ENCODE measurements at places on chromosomes 16 and 17.

GRCh38 chr16:5709889-5710288 is 612.3 kb upstream of the EEF2KMT start:
- DNase-seq: no peak

- DNase-seq: no peak
Measured at GRCh38 chr17:40951011-40951622, 13.7 kb upstream of the KRT23 start.

- DNase-seq: no peak
Measured at GRCh38 chr16:83717308-83717707, 90.5 kb upstream of the HSBP1 start.

DNA sequence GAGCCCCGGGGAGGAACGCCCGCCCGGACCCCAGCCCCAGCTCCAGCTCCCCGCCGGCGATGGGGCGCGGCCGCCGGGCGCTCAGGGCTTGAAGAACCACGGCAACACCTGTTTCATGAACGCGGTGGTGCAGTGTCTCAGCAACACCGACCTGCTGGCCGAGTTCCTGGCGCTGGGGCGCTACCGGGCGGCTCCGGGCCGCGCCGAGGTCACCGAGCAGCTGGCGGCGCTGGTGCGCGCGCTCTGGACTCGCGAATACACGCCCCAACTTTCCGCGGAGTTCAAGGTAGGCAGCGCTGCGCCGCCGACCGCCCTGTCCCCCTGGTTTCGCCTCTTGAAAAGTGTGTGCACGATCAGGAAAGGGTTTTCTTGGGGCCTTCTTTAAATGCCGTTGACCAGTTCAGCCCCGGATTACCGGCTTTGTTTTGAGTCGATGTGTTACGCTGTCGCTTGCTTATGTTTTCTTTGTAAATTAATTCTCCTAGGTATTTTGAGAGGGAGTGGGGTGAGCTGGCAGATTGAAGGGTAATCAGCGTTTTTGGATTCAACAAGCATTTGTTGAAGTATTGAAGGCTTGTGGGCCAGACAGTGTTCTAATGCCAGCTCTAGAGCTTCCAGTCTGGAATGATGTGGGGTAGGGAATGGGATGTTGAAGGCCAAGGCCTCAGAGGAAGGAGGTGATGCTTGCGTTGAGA is 681 bp downstream of the USP43 start:
- no peak for DNase-seq

- DNase-seq: no peak
Measured at GRCh38 chr16:89014403-89015230, 37.6 kb upstream of the CBFA2T3 start.

GRCh38 chr16:86570558-86571529 is 4.2 kb downstream of the FOXC2 start:
- DNase-seq: no peak

DNA sequence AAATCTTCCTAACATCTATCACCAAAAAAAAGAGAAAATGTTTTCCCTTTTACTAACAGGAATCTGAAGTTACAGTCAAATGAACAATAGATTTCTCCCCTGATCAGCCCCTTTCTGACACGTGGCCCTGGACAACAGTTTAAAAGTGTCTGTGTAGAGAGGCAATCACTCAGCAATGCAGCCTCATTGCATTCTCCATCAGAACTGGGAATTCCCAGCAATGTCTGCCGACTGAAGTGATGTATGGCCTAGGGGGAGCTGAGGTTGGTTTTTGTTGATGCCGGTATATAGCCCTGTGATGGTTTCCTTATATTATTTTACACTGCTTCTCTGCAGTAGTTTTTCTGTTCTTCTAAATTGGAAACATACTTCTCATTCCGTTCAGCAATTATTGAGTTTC is 904.3 kb upstream of the CDH8 start:
- no peak for DNase-seq

GRCh38 chr16:89473136-89473712 is 17.1 kb downstream of the ANKRD11 start:
- no peak for DNase-seq

DNA sequence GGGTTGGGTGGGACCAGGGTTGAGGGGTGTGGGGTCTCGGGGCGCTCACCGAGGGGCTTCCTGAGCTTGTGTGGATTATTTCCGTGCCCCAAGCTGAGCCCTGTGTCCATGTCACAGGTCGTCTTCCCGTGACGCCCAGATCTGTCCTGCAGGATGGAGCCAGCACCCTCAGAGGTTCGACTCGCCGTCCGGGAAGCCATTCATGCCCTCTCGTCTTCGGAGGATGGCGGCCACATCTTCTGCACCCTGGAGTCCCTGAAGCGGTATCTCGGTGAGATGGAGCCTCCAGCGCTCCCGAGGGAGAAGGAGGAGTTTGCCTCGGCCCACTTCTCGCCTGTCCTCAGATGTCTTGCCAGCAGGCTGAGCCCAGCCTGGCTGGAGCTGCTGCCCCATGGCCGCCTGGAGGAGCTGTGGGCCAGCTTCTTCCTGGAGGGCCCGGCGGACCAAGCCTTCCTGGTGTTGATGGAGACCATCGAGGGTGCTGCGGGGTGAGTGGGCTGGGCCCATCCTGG is 1.0 kb downstream of the TELO2 start:
- DNase-seq: no peak

DNA sequence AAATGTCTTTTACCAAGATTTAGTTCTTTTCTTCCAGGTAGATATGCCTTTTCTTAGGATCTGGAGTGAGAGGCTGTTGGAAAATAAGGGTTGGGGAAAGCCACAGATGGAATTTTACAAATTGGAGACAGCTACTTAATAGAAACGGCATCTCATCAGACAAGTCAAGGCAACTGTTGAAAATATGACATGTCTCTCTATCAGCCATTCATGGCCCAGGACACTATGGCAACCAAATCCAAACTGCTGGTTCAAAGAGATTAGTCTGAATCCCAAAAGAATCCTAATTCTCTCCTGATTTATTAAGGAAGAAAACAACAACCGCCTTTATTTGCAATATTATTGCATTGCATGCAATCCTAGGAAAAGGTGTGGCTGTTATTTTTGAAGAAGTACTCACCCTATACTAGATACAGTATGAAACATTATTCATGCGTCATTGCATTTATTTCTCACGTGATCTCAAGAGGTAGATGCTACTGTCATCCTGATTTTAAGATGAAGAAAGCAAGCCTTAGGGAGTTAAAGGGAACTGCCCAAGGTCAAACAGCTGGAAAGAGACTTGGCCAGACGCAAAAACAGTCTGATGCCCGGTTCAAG is 12.6 kb upstream of the CEP20 start:
- no peak for DNase-seq

DNA sequence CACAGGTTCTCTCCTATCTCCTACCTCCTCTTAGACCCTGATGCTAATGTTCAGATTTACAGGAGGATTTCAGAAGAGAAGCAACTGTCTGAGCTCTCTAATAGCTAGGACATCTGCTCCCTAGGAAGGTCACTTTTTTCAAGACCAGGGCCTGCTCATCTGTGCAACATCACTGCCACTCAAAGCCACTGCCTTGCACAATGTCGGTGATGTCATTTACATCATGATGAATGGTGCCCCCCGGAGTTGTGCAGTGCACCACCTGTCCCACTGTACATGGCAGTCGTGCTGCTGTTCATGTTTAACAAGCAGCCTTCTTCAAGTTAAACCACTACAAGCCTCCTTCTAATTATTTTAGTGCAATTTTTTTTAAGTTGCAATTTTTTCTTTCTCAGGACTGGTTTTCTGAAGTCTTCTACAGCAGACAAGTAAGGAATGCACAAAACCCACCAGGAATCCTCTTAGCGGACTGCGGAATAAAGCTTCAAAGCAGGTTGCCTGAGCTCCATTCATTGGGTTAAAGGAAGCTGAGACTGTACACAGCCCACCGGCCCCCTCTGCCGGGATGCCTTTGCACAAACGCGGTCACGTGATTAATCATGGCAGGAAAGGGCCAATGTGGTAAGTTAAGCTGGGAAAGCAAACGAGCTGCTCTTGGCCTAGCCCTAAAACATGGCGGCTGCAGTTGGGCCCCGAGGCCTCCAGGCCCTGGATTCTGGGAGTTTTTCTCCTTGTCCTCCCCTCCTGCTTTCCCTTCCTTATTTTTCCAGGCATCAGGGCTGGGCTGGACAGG is 74.1 kb downstream of the MYH11 start:
- DNase-seq: no peak

DNA sequence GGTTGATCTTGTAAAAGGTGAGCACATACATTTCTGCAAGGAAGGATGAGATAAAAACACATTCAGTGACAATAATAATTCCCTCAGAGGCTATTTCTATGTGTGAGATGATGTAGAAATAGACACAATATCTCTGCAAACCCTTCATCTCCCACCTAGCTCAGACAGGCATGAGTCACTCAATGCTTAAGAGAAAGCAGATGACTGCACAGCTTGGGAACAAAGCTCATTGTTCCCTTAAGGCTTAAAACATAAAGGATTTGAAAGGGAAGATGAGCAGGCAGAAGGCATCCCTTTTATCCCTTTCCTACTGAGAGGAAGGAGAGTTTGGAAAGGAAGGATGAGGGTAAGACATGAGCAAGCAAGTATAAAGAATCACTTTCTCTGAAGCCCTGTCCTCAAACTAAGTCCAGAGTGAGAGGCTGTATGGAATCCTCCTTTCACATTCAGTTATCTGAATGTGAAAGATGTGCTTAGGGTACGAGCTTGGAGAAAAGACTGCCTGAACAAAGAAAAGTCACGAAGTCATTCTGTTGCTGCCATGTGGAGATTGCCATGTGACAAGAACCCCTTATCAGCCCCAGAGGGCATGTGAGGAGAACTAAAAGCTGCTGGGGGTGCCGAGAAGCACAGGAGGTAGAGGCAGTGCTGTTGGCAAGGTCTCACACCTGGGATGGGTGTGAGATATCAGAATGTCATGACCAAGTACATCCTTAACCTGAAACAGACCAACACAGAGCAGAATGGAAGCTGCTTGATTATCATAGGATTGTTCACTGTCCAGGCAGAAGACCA is 58.2 kb downstream of the CNTNAP4 start:
- no peak for DNase-seq

GRCh38 chr16:87098361-87098760 is 218.8 kb downstream of the C16orf95 start:
- no peak for DNase-seq

DNA sequence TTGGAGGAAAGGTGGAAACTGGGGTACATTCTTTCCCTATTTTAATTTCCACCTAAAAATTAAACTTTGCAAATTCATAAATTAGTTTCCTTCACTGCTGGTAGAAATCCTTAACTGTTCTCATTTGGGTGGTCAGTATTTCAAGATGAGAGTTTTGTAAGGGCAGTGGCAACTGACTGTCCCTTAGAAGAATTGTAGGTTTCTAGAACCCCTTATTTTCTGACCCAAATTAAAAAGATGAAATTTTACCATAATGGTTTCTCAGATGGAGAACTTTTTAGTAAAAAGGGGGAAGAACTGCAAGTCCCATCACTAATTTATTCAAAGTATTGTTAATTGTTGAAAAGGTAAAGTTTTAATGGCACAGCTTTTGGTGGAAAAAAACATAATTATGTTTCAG is 5.6 kb downstream of the IGF2BP1 start:
- no peak for DNase-seq

DNA sequence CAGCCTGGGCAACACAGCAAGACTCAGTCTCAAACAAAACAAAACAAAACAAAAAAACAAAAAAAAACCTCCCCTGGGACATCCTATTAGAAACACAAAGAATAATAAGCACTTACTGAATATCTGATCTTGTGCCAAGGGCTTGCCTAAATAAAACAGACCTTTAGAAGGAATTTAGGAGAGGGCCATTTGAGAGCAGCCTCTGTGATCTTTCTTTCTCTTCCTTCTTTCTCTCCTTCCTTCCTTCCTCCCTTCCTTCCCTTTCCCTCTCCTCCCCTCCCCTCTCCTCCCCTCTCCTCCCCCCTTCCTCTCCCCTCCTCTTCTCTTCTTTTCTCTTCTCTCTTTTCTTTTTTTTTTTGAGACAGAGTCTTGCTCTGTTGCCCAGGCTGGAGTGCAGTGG is 12.3 kb downstream of the ITGAL start:
- no peak for DNase-seq

GRCh38 chr16:28096983-28097899 is 33.7 kb upstream of the GSG1L start:
- DNase-seq: no peak

GRCh38 chr17:15951368-15952047 is 6.6 kb downstream of the ADORA2B start:
- DNase-seq: no peak

GRCh38 chr16:89596957-89597649 is 16.3 kb upstream of the DPEP1 start:
- no peak for DNase-seq

GRCh38 chr16:60811657-60812056 is 1224.6 kb downstream of the CDH8 start:
- DNase-seq: no peak

- no peak for DNase-seq
Measured at GRCh38 chr17:40422990-40423633, 5.4 kb upstream of the TOP2A start.

GRCh38 chr16:79792664-79793351 is 192.3 kb upstream of the MAF start:
- no peak for DNase-seq

DNA sequence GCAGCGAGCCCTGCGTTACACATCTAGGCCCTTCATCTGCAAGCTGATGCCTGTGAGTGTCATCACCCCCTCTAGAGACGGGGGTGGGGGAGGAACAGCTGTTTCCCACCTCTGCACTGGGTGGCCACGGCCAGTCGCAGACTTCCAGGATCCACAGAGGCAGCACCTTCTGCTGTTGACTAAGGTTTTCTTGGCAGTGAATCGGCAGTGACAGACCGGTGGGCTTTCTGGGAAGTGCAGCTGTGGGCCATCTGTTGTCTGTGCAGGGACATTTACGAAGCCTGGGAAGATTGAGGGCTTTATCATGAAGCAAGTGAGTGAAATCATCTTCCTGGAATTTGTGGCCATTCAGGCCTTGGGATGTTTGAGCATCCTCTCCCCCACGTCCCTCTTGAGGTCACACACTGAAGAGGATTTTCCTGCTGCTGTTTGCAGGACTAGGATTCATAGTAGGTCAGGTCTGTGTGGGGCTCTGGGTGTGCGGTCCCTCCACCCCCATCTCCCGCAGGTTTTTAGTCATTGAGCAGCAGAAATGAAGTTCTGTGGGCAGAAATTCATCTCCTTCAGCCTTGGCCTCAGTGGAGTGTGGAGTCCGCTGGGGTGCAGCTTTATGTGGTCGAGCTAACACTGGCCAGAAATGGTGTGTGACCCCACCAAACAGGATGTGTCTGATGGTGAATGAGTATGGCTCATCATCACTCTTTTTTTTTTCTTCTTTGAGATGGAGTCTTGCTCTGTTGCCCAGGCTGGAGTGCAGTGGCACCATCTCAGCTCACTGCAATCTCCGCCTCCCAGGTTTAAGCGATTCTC is 12.0 kb downstream of the PGS1 start:
- DNase-seq: no peak

DNA sequence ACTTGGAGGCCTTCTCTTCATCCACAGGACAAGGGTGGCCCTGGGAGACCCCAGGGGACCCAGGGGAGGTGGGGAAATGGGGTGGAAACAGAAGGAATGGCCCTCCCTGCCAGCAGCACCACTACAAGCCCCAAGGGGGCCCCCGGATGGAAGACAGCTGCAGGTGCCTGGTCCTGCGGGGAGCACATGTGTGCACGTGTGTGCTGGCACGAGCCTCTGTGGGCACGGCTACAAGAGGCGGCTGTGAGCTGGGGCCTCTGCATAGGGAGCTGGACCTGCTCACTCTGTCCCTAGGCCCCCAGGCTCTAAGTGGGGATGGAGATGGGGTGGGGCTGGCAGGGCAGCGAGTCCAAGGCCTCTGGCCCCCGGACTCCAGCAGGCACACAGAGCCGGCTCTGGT is 13.2 kb upstream of the AATK start:
- DNase-seq: no peak

All from CD4-positive, alpha-beta T cell treated with Interleukin-1 beta for 1 hour (primary cell).